Mesendoderm (in vitro differentiated cells): ENCODE measurements at places on chromosomes 16 and 17.

- DNase-seq = no peak
Observed at GRCh38 chr16:88030498-88030897, 79.3 kb downstream of the BANP start.

- DNase-seq = no peak
Observed at GRCh38 chr17:17090642-17091103, 48.4 kb downstream of the MPRIP start.

DNA sequence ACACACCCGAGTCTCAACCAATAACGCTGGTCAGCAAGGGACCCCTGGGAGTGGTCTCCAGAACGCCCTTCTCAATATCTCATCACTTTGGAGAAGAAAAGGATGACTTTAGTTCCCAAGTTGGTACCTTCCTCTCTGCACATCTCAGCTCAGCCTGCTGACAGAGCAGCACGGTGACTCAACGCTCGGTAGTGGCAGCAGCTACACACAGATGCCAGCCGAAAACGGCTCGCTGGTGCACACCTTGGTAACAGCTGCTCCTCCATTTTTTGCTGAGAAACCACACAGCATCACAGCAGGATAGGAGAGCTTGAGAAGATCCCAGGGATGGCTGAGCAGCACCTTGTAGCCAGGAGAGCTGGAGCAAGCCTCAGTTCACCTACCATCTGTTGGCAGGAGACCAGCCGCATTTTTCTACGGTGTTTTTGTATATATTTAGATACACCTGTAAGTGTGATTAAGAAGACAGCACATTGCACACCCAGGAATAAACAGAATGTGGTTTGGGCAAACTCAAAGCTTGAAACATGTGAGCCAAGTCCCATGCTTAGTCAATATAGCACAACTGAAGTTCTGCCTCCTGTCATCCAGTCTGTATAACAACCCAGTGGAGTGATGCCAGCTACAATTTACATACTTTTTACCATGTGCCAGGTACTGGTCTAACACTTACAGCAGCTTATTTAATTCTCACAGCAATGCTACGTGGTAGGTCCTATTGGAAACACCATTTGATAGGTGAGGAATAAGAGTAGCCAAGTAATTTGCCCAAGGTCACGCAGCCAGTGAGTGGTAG lies 83.8 kb upstream of the ERCC4 start:
- no peak for DNase-seq

DNA sequence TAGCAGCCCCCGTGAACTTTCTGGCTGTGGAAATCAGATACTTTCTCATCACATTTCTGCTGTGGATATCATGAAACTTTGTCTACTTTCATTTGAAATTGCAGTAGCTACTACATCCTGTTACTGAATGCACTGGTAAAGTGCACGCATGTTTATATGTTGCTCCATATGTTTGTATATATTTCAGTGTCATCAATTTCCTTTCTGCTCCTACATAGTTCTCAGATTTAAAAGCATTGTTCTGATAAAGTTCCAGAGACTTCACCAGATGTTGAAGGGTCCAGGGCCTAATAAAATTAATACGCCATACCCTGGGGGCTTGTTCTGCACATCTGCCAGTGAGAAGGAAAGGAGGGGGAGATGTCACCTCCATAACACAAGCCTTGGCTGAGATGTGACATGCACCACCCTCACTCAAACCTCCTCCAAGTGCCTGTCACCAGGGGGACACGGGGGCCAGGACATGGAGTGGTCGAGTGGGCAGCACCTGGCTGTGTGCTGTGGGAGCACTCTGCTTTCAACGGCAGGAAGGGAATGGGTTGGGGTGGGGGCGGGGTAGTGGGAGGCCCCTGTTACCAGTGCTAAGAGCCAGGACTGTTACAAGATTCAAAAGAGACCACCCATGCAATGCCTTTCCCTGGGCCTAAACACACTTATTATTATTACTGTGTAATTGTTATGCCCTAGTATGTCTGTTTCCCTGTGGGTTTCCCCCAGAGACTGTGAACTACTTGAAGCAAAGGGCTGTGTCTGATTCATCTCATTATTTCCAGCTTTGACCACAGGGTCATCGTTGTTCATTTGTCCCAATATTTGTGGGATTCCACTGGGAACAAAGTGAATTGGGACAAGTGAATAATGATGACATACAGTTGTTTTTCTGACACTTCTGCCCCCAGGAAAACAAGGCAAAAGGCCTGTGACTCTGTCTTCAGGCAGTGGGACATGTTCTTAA lies 193.4 kb downstream of the FOXL1 start:
- DNase-seq = no peak

GRCh38 chr17:34647511-34647910 lies 68.1 kb downstream of the TMEM132E start:
- peak; percentile 34 for DNase-seq

DNA sequence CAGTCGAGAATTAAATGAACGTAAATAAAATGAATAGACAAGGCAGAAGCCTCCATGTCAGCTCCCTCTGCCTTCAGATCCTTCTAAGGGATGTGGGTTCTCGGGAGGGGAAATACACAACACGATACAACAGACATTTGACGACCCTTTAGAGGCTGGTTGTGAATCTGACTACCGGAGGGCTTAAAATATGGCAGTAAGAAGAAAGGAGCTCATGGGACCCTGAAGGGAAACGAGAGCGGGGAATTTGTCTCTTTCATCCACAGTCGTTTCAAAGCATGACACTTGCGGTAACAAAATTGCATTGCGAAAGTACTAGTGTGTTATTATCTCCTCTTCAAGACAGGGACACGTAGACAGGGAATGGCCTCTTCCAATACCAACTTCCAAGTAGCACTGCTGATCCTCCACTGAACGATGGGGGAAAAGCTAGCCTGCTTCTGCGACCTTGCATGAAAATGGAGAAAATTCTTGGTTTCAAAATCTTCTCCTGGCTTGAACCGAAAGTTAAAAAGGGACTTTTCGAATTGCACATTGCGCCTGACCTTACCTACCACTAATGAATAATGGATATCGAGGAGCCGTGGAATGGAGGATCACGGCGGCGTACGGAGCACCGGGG lies 1.2 kb upstream of the TNRC6C start:
- DNase-seq = peak; percentile 29

DNA sequence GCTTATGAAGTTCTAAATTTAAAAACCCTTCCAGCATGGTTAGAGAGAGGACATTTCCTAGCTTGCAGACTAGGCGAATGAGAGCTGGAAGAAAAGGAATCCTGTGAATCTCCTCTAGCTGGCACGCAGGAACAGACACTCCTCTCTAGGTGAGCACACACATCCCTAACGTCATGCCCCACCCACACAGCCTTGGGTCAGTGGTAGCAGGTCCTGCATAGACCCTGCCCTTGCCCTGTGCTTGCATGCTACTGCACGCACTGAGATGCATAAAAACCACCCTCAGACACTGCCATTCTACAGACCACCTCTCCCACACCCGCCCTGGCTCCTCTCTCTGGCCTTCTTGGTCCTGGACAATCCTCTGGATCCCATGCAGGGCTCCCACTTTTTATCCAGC lies 23.5 kb downstream of the CES1 start:
- no peak for DNase-seq

- DNase-seq = no peak
Observed at GRCh38 chr16:11682655-11683096, 14.4 kb downstream of the SNN start.

DNA sequence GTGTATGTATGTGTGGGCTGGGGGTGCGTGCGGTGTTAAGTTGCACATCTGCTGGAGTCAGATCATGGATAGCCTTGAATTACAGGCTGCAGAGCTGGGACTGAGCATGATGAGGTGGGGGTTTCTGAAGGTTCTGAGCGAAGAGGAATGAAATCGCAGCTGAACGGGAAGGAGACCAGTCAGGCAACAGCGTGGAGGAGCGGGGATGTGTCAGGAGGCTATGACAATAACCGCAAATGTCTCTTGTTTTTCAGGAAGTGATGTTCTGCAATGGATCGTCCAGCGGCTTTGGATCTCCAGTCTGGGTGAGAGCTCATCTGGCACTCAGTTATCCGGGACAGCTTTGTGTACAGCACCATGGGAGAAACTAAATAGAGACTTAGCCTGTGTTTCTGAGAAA lies 20.9 kb downstream of the RGS9 start:
- no peak for DNase-seq

DNA sequence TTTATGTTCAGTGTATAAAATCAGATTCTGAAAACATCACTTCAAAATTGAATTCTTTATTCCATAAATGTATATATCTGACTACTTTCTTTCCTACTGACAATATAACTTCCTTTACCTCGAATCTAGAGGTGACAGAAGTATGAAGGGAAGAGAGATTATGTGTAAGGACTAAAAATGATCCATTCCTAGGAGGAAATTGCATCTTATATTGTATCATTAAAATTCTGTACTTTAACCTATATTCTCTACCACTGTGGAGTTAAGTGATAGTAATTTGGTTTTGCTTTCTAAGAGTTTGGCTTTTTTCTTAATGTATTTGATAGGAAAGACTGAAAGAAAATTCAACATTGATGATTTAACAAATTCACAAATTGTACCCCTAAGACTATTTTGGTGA lies 11.4 kb downstream of the MYH4 start:
- DNase-seq = no peak

GRCh38 chr17:37239690-37240334 lies 136.0 kb upstream of the C17orf78 start:
- DNase-seq = peak; percentile 19

DNA sequence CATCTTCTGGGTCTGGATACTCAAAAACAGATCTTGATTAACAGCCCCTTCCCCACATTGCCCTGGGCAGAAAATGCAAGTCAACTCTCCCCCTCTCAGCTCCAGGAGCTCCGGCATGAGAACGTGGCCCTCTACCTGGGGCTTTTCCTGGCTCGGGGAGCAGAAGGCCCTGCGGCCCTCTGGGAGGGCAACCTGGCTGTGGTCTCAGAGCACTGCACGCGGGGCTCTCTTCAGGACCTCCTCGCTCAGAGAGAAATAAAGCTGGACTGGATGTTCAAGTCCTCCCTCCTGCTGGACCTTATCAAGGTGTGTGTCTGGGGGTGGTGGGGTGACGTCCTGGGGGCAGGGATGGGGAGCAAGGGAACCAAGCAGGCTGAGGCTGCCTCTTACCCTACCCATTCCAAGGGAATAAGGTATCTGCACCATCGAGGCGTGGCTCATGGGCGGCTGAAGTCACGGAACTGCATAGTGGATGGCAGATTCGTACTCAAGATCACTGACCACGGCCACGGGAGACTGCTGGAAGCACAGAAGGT lies 9.7 kb downstream of the GUCY2D start:
- DNase-seq = no peak

DNA sequence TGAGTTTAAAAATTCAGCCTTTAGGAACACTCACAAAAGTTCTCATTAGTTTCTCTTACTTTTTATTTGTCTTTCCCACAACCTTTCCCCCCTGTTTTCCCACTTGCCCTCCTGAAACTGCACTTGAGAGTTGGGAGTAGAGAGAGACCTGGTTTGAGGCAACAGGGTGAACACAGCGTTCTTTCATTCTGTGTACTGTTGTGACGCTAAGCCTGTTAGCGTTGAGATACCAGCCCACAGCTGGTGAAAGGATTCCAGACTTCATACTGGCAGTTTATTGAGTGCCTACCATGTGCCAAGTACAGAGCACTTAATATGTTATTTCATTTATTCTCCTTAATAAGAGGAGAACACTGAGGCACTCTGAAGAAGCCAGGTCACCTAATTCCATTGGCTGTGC lies 10.3 kb downstream of the TNRC6C start:
- DNase-seq = no peak

GRCh38 chr16:30348929-30349328 lies 6.2 kb downstream of the CD2BP2 start:
- no peak for DNase-seq
